ENCODE measurements at places on chromosomes 1 and 21.

DNA sequence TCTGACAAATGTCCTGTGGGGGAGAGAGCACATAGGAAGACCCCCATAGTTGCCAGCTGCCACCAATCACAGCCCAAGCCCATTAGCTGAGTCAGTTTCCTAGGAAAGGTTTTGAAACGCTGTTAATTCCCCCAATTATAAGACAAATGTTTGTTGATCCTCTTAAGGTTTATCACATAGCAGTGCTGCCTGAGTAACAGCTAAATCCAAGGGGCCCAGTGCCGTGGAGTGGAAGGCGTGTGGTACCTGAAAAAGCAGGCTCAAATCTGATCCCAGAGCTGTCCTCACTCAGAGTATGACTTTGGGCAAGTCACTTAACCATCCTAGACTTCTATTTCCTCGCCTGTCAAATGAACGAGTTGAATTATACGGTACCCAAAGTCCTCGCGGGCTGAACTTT lies 69.5 kb downstream of the GRIK3 start:
- DNase-seq: no peak

- no peak for DNase-seq
These were observed 15.2 kb upstream of the PDIK1L start for GRCh38 chr1:26096471-26096870.

- DNase-seq: no peak
These were observed 4.0 kb downstream of the EDN2 start for GRCh38 chr1:41480204-41481108.

GRCh38 chr1:110746644-110747259 lies 72.0 kb upstream of the KCNA3 start:
- peak; percentile 2 for DNase-seq

- DNase-seq: no peak
These were observed 2.8 kb downstream of the S100A10 start for GRCh38 chr1:151990856-151991198.

DNA sequence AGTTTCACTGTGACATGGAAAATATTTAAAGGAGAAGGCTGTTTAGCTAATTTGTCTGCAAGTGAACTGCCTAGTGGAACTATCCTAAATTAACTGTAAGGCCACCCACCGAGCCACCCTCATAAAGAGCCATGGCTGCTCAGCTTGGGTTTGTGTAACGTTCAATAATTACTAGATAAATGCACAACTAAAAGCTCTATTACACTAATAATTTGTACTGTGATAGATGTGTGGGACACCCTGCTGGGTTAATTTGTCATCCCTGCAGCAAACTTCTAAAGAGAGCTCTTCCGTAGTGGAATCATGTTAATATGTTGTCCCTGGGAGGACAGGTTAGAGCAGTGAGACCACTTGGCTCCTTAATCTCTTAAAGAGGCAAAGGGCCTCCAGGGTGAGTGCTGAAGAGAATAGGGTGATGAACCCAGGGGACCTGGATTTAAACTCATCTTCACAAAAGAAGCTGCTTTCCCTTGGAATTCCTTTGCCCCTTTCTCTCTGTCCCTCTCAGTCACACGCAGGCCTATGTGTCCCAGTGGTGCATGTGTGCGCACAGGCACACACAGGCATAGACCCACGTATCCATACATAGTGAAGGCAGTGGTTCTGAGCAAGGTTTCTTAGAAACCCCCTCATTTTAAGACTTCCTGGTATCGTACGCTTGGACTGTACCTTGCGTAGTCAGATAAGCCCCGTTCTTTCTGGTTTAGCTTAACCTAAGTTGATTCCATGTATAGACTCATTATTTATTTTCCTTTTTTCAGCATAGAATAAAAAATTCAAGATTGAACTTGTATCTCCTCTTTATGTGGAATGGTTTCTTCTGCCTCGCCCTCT lies 310.3 kb downstream of the NFIA start:
- DNase-seq: peak; percentile 14

Data from SK-N-DZ (cell line).